NCI-H146 (cell line): ENCODE measurements at places on chromosomes 7 and 10.
A peak's percentile ranks its signal among the peaks of the same experiment; 100 is the strongest.

GRCh38 chr10:50850578-50851230 lies 34.7 kb downstream of the A1CF start:
- DNase-seq = no peak

DNA sequence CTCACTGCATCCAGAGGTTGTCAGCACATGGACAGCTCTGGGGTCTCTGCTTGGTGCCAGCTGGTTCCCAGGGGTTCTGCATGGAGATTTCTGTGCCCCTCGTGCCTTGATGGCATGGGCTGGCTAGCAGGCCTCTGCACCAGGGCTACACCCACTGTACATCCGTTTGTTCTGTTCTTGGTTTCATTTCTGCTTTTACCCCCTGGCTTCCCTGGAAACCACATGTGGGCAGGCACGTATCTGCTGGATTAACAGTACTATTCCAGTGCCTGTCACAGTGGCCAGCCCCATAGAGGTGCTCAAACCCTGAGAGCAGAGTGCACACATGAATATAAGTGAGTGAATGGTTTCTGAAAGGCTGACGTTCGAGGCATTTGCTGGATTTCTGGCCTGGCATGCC lies 207.2 kb upstream of the GPR26 start:
- DNase-seq = no peak

GRCh38 chr10:118701529-118702323 lies 53.0 kb downstream of the CACUL1 start:
- DNase-seq = no peak

DNA sequence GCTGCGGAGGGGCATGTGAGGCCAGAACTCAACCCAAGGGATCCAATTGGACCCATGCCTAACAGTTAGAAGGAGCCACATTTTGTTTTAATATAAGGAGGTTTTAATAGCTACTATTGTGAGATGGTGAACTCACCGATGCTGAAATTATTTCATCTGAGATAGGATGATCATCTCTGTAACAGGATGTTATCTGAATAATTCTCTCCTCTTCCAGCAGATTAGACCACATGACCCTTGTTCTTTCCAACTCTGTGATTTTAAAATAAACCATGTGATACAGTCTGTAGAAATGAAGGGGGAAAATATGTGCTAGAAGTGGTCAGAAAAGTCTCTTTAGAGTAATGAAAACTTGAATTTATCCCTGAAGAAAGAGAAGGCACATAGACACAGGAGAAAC lies 385.8 kb downstream of the LRMDA start:
- no peak for DNase-seq

- DNase-seq = no peak
Observed at GRCh38 chr7:120169996-120170783, 102.8 kb upstream of the KCND2 start.

GRCh38 chr7:47382200-47382599 lies 199.7 kb downstream of the TNS3 start:
- peak; percentile 35 for DNase-seq

DNA sequence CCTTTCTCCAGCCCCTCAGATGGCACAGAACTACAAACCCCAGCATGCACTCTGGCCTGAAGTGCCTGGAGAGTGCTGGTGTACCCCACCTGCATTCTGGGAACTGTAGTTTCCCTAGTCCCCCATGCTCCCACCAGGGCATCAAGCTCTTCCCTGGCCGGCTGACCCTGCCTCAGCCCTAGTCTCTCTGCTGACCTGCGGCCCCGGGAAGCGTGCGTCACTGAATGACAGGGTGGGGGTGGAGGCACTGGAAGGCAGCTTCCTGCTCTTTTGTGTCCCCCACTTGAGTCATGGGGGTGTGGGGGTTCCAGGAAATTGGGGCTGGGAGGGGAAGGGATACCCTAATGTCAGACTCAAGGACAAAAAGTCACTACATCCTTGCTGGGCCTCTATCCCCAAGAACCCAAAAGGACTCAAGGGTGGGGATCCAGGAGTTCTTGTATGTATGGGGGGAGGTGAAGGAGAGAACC lies 2.1 kb downstream of the NOS3 start:
- DNase-seq = peak; percentile 41

GRCh38 chr10:132626019-132626760 lies 88.6 kb downstream of the INPP5A start:
- no peak for DNase-seq

DNA sequence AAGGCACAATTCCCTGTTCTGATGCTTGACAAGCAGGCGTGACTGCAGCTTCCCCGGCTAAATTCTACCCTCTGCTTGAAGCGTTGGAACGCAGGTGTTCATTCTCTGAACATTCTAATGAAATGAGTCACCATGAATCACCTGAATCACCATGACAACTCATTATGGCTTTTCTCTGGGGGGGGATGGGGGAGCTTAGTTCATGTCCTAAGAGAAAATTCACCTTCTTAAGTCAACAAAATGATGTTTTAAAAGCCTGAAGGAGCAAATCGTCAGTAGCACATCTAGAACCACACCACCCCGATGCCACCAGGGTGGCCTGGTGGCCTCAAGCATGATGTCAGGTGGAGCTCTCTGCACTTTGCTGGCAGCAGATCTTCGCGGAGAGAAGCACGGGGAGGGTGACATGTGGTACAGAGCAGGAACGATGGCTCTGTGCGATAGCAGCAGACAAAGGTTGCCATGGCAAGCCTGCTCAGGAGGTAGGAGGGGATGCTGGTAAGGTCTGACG lies 33.7 kb downstream of the DDC start:
- DNase-seq = peak; percentile 95

DNA sequence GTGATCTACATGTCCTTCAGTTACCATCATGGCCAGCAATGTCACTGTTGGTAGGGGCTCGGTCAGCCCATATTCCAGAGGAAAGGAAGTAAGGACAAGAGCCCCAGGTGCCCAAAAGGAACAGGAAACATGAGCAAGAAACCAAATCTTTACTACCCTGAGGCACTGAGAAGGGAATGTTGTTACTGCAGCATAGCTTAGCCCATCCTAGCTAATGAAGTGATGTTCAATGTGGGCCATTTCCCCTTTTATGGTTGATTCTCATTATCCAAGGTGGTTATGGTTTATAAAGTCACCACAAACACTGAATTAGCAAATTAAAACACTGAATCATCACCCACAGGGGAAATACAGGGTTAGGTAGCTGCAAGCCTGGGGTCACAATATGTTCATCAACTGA lies 88.4 kb upstream of the C10orf90 start:
- no peak for DNase-seq

GRCh38 chr10:98427011-98427515 lies 12.1 kb upstream of the PYROXD2 start:
- DNase-seq = no peak

GRCh38 chr7:70890147-70890969 lies 241.6 kb upstream of the GALNT17 start:
- DNase-seq = no peak
